Activated naive CD4-positive, alpha-beta T cell treated with anti-CD3 and anti-CD28 coated beads, Interleukin-2, amount 50 U/mL, for 16 hours (primary cell): ENCODE measurements at places on chromosomes 6 and 20.

GRCh38 chr6:135600086-135600702 is 102.7 kb upstream of the AHI1 start:
- DNase-seq: no peak

- DNase-seq: no peak
Measured at GRCh38 chr6:28303570-28303969, 22.2 kb downstream of the PGBD1 start.

DNA sequence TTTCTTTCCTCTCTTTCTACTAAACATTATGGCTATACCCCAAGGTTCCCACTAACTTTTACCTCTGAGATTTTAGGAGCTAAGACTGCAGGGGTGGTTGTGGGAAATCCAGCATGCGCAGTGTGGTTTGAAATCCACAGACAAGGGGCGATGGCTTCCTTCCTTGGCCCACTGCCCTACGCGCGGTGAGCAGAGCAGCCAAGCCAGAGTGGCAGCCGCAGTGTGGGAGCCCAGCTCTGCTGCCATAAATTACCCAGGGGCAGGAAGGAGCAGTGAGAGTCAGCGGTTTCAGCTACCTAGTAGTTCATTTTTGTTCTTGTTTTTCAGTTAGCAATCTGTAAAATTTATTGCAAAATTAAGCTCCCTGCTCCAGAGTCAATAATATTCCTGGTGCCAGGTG is 101.4 kb downstream of the BMP2 start:
- no peak for DNase-seq

DNA sequence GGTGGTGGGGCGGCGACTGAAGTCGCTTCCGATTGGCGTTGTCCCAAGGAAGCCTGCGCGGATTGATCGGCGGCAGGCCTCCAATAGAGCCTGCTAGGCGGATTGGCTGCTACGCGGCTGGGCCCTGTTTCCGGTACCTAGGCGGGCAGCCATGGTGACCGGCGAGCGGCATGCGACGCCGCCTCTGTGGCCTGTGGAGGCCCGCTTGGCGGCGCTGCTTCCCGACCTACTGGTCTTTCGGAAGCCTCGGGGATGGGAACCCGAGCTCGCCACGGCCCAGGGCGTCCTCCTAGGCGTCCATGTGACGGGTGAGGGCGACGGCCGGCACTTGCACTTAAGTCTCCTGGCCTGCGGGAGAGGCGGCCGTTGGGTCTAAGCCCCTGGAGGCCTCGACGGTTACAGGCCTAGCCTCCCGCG is 28.1 kb downstream of the NFYA start:
- DNase-seq: peak; percentile 40

DNA sequence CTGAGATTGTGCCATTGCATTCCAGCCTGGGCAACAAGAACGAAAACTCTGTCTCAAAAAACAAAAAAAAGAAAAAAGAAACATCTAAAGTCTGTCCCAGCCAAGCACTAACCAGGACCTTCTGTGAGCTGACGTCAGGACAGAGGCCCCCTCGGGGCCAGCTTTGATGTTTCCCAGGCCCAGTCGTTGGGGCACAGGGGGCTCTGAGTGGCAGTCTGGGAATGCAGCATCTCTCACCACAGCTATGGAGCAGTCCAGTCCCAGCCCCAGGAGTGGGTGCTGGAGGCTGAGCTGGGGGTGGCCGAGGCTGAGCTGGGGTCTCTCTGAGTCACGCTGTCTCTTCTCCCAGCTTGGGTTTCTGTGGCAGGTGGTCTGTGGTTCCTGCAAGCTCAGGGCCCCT is 46.0 kb upstream of the SRF start:
- DNase-seq: no peak

DNA sequence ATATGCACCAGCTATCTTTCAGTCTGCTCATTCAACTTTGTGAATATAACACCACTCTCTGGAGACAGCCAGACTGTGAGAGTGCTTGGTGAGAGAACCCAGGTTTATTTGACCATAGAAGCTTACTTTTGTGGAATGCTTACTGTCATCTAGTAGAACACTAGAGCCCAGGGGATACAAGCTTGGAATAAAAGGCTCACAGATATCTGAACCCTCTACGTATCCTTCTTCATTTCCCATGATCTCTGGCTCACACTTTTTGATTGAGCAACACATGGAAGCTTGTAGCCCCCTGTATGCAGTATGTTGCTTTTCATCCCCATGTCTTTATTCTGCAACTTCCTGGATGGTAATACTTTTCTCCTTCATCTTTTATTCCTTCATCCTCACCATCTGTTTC is 835.3 kb upstream of the CITED2 start:
- no peak for DNase-seq

- no peak for DNase-seq
Measured at GRCh38 chr6:157086632-157087031, 236.7 kb downstream of the TMEM242 start.
